ENCODE measurements at places on chromosomes 12 and 14. TPM values are rescaled to one million over a fixed set of nuclear protein-coding genes. Genes with fewer than 3 reads are reported as not detected.

The GUCY2C gene
- total RNA-seq, result 0.06 TPM

- DNase-seq, result no peak
Measured at GRCh38 chr14:36657399-36658122, 4.1 kb upstream of the PAX9 start.

The CPNE6 gene
- total RNA-seq, result not detected

DNA sequence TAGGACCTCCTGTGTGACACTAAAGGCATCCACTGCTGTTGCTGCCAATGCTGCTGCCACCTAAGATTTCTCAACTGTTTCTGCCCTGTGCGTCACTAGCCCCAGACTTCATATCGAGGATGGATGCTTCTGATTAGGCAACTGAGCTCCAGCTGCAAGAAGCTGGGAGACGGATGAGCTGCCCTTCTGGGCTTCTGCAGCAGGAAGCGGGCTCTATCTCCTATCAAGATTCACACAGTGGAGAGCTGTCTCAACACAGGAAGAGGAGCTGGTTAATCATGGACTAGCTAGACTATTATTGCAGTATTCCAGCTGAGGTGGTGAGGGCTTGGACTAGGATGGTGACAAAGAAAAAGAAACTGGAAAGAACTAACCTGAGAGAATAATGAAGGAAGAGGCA, 59.2 kb upstream of the PELI2 start:
- DNase-seq, result no peak

- peak; percentile 56 for DNase-seq
Measured at GRCh38 chr14:86646696-86647690, 1117.0 kb downstream of the FLRT2 start.

GRCh38 chr14:99686557-99687283, 2.6 kb downstream of the CYP46A1 start:
- no peak for DNase-seq

- peak; percentile 74 for DNase-seq
Measured at GRCh38 chr12:48977290-48978281, 536 bp upstream of the WNT1 start.

DNA sequence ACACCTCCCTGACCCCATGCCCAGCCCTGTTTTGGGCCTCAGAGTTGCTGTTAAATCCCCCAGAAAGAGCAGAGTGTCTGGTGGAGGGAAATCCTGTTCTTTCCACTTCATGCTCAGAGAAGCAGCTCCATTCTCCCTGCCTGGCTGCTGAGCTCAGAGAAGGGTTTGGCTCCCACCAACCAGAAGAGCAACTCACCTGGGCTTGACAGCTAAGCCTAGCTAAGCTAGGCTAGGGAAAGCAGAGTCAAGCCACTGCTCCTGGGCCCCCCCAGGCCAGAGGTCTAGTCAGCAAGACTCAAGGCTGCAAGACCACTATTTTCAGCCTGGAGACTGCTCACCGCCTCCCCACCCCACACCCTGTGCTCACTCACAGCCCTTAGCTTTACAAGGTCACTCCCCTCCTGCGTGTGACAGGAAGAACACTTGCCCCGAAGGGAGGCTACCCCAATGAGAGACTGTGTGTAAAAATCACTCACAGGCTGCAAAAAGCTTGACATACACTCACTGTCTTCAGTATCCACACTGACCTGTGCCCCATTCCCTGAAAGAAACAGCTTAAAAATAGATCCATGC, 13.5 kb downstream of the GSC start:
- DNase-seq, result no peak

The SIVA1 gene
- 101 TPM for total RNA-seq

The IRAK3 gene
- total RNA-seq, result 0.94 TPM

The RNASE7 gene
- not detected for total RNA-seq

DNA sequence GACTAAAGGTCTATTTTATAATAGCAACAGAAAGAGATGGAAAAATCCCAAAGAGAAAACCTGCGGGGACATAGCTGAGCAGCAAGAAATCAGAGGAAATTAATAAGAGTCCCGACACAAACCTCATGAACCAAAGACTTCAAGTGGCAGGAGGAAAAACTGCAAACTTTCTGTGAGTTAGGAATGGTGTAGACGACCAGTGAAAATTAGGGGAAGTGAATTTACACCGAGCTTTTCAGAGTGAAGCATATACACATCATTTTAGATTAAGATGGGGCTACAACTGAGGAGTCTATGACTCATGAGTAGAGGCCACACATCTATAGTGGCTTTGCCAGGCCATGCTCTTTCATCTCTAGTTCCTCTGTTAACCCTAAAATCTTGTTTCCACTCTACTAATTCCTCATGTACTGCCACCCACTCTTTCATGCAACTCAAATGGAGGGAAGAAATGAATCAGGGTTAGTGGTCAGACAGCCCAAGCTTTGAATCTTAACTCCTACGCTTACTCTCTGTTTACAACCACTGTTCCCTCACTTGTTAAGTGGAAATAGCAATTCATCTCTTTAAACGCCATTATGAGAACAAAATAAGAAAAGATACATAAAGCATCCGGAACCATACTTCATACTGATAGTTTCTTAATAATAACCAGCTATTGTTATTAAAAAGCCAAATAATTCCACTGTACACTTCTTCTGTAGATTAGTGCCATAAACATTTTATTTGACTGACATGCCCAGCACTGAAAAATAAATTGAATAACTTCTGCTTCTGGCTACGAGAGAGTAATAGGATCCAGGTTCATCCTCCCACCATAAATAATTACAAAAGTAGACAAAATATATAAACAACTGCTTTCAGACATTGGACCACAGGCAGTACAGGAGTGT, 219.3 kb downstream of the RMST start:
- no peak for DNase-seq

DNA sequence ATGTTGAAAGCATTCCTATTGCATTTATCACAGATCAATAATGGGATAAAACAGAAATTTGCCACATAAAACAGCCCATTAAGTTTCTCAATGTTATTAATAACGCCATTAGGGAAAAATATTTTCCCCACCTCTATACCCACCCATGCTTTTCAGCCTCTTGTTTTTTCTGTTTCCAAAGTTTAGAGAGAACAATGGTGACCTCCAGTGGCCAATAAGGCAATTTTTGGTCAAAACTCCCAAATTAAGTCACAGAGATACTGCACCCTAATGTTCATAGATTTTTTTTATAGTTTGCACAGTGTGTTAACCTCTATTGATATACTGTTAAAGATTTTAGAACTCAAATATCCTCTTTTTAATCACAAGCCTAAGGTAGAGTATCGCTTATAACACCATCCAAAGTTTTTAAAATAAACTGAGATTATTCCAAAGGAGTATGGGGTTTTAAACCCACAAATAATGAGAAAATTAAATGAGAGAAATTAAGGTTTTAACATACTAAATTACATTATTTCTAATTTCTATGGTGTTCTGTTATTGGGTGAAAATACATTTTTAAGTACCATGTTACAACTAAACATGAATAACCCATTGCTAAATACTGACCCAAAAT, 184.7 kb upstream of the DCN start:
- peak; percentile 15 for DNase-seq

DNA sequence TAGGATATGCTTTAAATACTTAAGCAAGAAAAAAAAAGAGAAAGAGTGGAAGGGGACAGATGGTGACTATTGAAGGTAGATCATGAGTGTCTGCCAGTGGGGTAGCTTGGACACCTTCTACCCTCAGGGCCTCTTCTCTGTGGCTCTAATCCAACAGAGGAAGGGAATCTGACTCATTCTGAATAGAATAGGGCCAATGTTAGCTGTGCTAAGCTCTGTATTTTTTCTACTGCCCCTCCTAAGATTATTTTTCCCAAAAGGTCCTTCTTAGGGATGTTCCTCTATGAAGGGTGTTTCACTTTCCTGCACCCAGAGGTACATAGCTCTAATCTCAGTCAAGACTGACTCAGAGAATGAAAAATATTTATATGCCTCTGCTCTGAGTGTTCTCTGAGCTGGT, 25.6 kb downstream of the UNC79 start:
- no peak for DNase-seq

GRCh38 chr12:46177025-46177424, 91.8 kb downstream of the SLC38A1 start:
- DNase-seq, result no peak

- peak; percentile 6 for DNase-seq
Measured at GRCh38 chr14:46344327-46344937, 307.1 kb downstream of the RPL10L start.

- DNase-seq, result peak; percentile 82
Measured at GRCh38 chr12:93699271-93700145, 22.3 kb downstream of the CRADD start.

Measured in HFFc6 (cell line).